AG08395 (cell line): ENCODE measurements at places on chromosomes 2 and 18.
A peak's percentile ranks its signal among the peaks of the same experiment; 100 is the strongest.

DNA sequence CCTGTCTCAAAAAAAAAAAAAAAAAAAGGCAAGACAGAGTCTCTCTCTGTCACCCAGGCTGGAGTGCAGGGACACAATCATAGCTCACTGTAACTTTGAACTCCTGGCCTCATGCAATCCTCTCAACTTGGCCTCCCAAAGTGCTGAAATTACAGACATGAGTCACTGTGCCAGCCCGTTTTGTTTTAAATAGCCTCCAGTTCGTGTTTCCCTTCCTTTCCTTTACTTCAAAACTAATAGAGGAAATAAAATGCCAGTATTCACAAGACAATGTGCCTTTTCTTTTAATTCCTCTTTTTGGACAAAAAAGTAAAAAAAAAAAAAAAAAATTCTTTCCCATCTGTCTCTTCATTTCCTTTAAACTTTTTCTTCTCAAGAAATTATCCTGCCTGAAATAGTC is 54.5 kb upstream of the ACMSD start:
- no peak for DNase-seq

GRCh38 chr2:158923641-158924040 is 44.8 kb upstream of the TANC1 start:
- no peak for DNase-seq

DNA sequence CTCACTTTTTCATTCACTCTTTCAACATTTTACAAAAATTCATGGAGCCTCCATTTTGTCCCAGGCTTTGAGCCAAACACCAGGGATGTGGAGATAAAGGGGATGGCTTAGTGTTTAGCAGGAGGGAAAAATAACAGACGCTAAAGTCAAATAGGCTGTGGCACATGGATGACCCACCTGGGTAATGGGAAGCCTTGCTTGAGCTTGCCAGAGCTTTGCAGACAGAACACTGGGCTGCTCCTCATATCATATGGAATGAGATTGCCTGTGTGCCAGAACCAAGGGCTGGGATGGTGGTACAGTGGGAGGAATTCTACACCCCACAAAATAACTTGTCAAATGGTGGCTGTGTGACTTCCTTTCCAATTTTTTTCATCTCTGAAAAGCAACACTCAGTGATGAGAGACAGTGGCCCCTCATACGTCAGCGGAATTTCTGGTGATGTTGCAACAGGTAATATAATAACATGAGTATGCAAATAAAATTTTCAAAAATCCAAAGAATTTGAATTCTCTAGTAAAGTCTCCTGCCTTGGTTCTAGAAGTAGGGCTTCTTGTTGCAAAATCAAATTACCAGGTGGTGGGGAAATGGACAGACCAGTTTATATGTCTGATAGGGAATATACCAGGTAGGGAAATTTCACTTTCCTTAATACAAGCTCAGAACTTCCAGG is 252.9 kb downstream of the CLIP4 start:
- no peak for DNase-seq

GRCh38 chr2:126910637-126911036 is 11.9 kb downstream of the TEX51 start:
- no peak for DNase-seq

DNA sequence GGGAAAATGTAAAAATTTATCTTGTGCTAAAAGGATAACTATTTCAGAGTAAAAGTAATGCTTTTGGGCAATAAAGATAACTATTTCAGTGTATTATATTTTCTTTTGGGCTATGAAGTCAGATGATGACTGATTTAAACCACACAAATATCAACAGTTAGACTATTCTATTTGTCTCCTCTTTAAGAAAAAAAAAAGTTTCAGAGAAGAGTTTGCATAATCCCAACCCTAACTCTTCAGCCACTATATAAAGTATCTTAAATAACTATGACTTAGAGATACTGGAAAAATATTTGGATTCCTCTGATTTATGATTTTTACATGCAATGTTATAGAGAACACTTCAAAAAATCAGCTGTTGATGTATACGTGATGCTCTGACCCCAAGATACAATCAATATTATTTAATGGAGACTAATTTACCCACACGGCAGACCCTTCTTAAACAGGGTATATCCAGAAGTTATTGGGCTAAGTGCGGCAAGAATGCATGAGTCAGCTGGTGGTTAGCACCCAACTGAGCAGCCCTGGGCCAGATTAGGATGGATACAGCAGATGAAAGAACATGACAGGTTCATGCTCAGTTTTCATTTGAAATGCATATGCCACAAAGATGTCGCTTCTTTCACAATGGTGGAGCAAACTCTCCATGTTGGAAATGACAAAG is 279.0 kb downstream of the AFF3 start:
- DNase-seq: no peak

- DNase-seq: no peak
Observed at GRCh38 chr2:23692851-23693605, 233.9 kb downstream of the ATAD2B start.

DNA sequence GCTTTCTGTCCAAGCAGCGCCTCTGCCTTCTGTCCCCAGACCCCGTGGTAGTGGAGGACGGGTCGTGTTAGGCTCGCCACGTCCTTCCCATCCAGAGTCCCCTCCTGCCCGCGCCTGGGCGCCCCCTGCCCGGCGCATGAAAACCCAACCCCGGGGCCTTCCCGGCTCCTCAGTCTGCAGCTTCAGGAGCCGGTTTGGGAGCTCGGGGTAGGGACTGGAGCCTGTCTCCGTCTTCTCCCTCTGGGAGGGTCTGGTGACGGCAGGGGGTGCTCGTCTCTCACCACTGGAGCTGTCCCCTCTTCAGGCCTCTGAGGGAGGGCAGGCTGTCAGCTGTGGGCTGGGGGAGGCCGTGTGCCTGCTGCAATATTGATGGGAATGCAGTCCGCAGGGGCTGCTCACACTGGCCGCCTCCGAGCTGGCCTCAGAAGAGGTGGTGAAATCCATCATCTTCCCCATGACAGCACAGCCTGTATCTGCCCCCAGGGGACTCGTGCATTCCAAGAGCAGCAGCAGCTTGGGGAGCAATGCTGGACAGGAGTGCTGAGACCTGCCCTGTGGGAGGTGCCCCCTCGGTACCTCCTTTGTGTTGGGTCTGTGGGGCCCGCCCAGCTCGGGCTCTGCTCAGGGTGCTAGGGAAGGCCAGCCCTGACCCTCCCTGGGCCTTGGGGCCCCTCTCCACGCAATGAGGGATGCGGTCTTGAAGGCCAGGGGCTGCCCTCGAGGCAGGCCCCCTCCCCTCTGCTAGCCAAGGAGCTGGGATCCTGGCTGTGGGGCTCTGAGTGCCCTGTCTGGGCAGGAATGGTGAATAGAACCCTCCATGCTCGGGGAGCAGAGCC is 17.8 kb upstream of the KLHL30 start:
- DNase-seq: no peak

DNA sequence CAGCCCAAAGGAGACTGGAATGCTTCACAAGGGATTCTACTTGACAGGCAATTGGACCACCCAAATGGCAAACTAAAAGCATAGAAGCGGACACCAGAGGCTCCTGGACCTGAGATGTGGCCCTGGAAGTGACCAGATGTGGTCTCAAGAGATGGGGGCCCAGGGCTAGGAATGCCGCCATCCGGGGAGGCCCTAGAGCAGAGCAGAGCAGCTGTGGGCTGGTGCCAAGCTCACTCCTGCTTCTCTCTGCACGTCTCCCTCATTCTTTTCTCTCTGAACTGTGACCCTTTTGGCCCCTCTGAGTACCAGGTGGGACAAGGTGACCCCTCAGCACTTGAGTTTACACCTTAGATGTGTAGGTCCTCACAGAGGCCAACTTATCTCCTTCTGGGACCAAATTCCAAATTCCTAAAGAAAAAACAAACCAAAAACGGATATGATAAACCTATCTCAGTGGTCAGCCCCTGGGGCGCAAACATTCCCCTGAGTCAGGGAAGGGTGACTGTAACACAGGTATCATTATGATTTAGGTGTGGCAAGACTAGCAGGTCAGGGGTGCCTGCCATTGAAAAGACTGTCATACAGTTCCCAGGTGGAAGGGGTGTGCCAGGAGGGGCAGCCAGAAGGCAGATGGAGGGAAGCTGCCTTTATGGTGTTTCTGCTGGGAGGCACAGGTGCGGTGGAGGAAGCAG is 6.5 kb upstream of the IL1R2 start:
- DNase-seq: no peak

DNA sequence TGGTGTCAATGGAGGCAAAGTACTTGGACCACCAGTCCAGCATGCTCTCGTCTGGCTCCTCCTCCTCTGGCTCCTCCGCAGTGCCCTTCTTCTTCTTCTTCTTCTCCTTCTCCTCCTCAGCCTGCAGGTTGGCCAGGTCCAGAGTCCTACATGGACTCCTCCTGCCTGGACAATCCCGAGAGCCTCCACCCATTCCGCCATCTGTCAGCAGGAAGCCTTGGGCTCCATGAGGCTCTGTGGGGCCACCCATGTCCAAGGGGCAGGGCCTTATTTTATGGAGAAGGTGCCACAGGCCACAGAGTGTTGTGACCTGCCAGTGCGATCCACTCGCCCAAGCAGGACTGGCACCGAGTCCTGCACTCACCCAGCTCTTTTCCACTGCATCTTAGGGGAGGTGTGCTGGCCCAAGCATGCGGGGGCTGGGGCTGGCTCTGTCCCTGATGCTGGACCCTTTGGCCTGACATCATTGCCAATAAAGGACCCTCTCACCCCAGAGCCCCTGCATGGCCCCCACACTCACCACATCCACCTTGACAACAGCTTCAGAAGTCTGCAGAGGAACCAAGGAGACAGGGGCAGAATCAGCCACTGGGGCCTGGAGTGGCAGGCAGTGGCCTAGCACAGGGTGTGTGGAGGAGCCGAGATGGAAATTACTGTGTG is 7.2 kb downstream of the OTOF start:
- DNase-seq: no peak

DNA sequence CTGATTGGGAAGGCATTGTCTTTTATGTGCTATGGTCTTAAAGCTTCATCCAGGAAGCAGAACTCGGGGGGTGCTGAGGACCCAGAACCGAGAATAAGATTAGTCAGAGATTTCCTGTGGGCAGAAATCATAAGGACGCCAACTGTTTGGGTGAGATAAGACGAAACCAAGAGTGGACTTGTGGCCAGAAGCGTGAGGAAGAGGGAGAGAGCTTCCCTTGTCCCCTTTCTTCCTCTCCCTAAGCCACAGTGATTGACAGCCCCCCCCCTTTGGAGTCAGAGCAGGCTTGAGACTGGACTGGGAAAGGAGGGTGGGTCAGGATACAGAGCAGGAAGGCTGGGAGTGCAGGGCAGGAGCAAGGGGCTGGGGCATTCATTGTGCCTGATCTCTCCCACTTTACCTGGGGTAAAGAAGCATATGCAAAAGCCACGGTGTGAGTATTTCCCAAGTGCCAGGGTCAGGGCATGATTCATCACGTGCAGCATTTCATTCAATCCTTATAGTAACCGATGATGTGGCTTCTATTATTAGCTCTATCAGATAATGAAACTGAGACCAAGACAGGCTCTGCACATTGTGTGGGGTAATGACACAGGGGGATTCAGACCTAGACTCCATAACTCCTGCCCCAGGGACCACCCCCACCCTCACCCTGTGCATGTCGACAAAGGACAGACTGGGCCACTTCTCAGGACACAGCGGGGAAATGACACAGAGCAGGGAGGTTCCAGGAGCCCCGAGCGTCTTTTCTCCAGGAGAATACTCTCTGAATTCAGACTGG is 3.0 kb upstream of the IL1RN start:
- peak; percentile 59 for DNase-seq
